ENCODE measurements at places on chromosomes 7 and 10. TPM values are rescaled to one million over a fixed set of nuclear protein-coding genes. Genes with fewer than 3 reads are reported as not detected.
A peak's percentile ranks its signal among the peaks of the same experiment; 100 is the strongest.

DNA sequence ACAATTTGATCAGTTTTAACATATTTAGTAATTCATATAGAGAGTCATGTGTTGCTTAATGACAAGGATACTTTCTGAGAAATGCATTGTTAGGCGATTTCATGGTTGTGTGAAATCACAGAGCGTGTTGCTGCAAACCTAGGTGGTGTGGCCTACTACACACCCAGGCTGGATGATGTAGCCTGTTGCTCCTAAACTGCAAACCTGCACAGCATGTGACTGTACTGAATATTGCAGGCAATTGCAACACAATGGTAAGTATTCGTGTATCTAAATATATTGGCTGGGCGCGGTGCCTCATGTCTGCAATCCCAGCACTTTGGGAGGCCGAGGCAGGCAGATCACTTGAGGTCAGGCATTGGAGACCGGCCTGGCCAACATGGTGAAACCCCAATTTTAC lies 73.7 kb upstream of the BAIAP2L1 start:
- ATAC-seq, result no peak

- peak; percentile 70 for ATAC-seq
Observed at GRCh38 chr10:116848032-116848943, 1.0 kb upstream of the ENO4 start.

- ATAC-seq, result no peak
Observed at GRCh38 chr7:156998988-156999957, 11.2 kb downstream of the MNX1 start.

DNA sequence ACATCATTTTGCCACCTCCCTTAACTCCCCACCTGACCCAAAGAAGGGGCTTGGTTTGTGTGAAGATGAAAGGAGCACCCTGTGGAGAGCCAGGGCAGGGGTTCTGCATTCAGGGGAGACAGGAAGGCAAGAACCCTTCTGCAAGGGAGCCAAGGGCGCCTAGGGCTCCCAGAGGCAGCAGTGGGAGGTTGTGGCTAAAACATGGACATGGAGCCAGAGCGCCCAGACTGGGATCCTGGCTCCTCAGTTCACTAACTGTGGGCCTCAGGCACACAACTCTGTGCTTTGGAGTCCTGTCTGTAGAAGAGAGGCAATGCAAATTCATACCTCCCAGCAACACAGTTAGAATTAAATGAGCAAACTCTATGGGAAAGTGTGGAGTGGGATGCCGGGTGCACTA lies 123.1 kb upstream of the MACROH2A2 start:
- ATAC-seq, result no peak

Gene SND1
- 256 TPM for total RNA-seq

DNA sequence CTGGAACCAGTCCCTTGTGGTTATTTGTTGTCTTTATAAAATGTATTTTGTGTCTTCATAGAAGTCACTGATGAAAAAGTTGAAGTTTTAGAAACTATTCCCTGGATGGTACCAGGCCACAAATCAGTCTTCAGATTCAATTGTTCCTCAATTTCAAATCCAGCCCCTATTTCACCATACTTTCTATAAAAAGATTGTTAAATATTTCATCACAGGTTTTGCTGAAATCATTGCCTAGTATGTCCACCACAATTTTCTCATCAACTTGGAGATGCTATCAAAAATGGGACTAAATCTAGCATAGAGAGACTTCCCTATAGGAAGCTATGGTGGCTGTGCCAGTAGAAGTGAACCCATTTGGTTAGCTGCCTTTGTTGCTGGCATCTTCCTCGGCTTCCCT lies 118.5 kb downstream of the RAB18 start:
- no peak for ATAC-seq

- ATAC-seq, result no peak
Observed at GRCh38 chr10:96670786-96671185, 49.5 kb downstream of the PIK3AP1 start.

GRCh38 chr10:72277340-72277995 lies 3.7 kb downstream of the DDIT4 start:
- no peak for ATAC-seq

GRCh38 chr10:17980846-17981565 lies 29.3 kb downstream of the SLC39A12 start:
- no peak for ATAC-seq

- ATAC-seq, result no peak
Observed at GRCh38 chr10:16116404-16117304, 256.3 kb upstream of the MINDY3 start.

DNA sequence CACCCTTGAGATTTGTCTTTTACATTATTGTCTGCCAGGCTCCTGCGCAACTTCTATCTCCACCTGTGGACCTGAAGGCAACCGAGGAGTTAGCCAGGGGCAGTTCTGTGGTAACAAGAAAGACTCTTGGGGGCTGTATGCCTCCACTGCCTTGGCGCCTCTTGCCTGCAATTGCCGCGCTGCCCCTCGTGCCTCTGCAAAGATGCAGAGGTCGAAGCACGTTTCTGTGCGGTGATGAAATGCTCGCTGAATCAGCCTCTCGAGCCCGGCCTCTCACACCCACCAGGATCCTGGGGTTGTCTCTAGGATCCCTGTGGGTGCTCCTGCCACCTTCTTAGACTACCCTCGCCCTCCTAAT lies 486 bp upstream of the LHFPL3 start:
- ATAC-seq, result no peak

Gene EPC1
- 36.3 TPM for total RNA-seq

GRCh38 chr10:89452193-89452592 lies 37.8 kb downstream of the IFIT5 start:
- no peak for ATAC-seq

Gene BUD31
- total RNA-seq, result 138 TPM

Data from activated T-helper 17 cell treated with anti-CD3 and anti-CD28 coated beads, Interleukin-2, amount 50 U/mL, for 72 hours (primary cell).